SW480 (cell line): ENCODE measurements at places on chromosomes 11 and 22.

- no peak for DNase-seq
These were observed 152.9 kb downstream of the DBX1 start for GRCh38 chr11:20007386-20007785.

DNA sequence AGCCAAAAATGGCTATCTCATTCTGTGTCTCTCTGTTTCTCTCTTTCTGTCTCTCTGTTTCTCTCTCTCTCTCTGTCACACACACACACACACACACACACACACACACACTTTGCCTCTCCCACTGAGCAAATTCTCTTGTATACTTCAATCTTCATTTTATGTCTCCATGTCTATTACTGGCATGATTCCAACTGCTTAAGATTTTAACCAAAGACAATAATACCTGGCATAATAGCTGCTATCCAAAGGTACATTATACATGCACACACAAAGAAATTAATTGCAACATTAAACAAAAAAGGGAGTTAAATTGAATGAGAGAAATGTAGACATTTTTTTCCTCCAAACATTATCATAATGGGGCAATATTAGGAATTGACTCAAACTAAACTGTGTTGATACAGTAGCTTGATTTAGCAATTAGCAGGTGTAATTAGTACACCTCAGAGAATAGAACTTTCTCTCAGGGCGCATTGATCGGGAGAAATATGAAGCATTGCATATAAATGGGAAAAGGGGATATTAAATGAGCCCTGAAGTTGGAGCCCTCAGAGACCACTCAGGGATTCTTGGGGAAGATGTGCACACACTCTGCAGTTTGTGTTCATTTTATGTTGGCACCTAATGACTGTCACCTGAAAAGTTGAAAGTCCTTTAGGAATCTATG lies 17.4 kb upstream of the SLC1A2 start:
- no peak for DNase-seq

DNA sequence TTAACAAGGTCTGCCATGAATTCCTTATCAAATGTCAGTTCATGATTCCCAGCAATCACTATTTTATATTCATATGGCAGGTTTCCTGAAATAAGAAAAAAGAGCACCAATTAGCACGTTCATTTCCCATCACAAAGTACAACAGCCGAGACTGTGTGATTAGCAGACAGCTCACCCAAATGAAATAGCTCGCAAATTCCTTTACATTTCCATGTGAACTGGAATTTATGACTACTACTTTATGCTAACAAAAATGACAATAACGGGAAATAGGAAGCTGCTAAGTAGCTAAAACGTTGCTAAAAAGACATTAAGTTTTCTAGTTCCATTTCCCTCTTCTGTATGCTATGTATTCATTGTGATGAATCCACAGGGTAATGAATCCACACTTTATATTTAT lies 90.7 kb downstream of the MPPED2 start:
- no peak for DNase-seq

GRCh38 chr11:61026121-61027031 lies 54.9 kb downstream of the CD6 start:
- no peak for DNase-seq

GRCh38 chr11:6357222-6357621 lies 33.1 kb upstream of the SMPD1 start:
- DNase-seq, result peak; percentile 33

DNA sequence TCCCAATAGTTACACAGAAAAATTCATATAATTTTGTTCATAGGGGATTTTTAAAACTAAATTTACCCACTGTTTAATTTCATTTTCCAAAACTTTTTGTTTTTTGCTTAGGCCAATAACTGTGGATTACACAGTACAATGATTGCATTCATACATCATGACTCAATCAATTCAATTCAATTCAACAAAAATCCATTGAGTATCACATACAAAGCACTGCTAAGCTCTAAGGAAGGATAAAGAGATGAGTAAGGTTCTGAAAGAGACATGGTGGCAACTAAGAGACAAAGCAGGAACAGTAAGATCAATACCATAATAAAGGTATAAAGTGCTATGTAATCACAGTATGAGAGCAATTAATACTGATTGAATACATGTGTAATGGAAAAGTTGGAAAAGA lies 9.4 kb upstream of the LAYN start:
- DNase-seq, result no peak
